ENCODE measurements at places on chromosomes 7 and 10. TPM values are rescaled to one million over a fixed set of nuclear protein-coding genes. Genes with fewer than 3 reads are reported as not detected.

The C7orf57 gene
- total RNA-seq = 0.31 TPM

The XPNPEP1 gene
- 31.0 TPM for total RNA-seq

The AFAP1L2 gene
- 21.7 TPM for total RNA-seq

The MRLN gene
- not detected for total RNA-seq

The DLX5 gene
- not detected for total RNA-seq

The COL26A1 gene
- total RNA-seq = 0.51 TPM

The ZFAND4 gene
- total RNA-seq = 5.2 TPM

The IGF2BP3 gene
- total RNA-seq = 32.5 TPM

The MYL7 gene
- not detected for total RNA-seq

The ACSM6 gene
- not detected for total RNA-seq

The RAB19 gene
- total RNA-seq = not detected

The OPTN gene
- total RNA-seq = 64.9 TPM

The SPDYE2 gene
- not detected for total RNA-seq

The ZNF777 gene
- total RNA-seq = 22.0 TPM

The SORBS1 gene
- 0.35 TPM for total RNA-seq

The PCBD1 gene
- 225 TPM for total RNA-seq

The LIPK gene
- total RNA-seq = not detected

The UNCX gene
- total RNA-seq = not detected

The PVRIG gene
- not detected for total RNA-seq

The VAX1 gene
- total RNA-seq = 0.97 TPM

The INPP5F gene
- 10.8 TPM for total RNA-seq

The TCAF2 gene
- 0.88 TPM for total RNA-seq

The INMT gene
- total RNA-seq = not detected

The IDI2 gene
- not detected for total RNA-seq

The GOLGA7B gene
- total RNA-seq = 3.6 TPM

The CALML5 gene
- total RNA-seq = not detected

The GRM3 gene
- not detected for total RNA-seq

The HOXA11 gene
- 0.75 TPM for total RNA-seq

The TMEM26 gene
- total RNA-seq = 0.06 TPM

The TMEM196 gene
- not detected for total RNA-seq

The FAM24B gene
- total RNA-seq = 13.7 TPM

The OR2F2 gene
- not detected for total RNA-seq

The ARHGEF35 gene
- 0.18 TPM for total RNA-seq

The PALD1 gene
- 6.7 TPM for total RNA-seq

The SLC16A9 gene
- total RNA-seq = 0.13 TPM

The HDAC9 gene
- 0.25 TPM for total RNA-seq

The NCF1 gene
- 0.13 TPM for total RNA-seq

The PRF1 gene
- total RNA-seq = not detected

The CCDC136 gene
- total RNA-seq = 2.2 TPM

The SLC26A3 gene
- total RNA-seq = not detected

The SVOPL gene
- not detected for total RNA-seq

The GPR26 gene
- total RNA-seq = not detected

The SNCG gene
- 9.9 TPM for total RNA-seq

The SPDYE5 gene
- not detected for total RNA-seq

The EGFR gene
- total RNA-seq = 120 TPM

The SLC29A4 gene
- total RNA-seq = 12.1 TPM

The CALHM1 gene
- total RNA-seq = not detected

The LCOR gene
- 7.5 TPM for total RNA-seq

The ADRA2A gene
- total RNA-seq = not detected

The ATP6V0E2 gene
- total RNA-seq = 65.9 TPM

The CDHR1 gene
- 0.14 TPM for total RNA-seq

The CNOT4 gene
- 10.5 TPM for total RNA-seq

The AKR1D1 gene
- not detected for total RNA-seq

The SEMA3C gene
- 86.4 TPM for total RNA-seq

The NKX2-3 gene
- 0.08 TPM for total RNA-seq

The PDZD7 gene
- 0.88 TPM for total RNA-seq

The RADIL gene
- 2.7 TPM for total RNA-seq

All from A549 treated with Mapracorat at 1 μM for 4 hours (cell line).